ENCODE measurements at places on chromosomes 7 and 10.

DNA sequence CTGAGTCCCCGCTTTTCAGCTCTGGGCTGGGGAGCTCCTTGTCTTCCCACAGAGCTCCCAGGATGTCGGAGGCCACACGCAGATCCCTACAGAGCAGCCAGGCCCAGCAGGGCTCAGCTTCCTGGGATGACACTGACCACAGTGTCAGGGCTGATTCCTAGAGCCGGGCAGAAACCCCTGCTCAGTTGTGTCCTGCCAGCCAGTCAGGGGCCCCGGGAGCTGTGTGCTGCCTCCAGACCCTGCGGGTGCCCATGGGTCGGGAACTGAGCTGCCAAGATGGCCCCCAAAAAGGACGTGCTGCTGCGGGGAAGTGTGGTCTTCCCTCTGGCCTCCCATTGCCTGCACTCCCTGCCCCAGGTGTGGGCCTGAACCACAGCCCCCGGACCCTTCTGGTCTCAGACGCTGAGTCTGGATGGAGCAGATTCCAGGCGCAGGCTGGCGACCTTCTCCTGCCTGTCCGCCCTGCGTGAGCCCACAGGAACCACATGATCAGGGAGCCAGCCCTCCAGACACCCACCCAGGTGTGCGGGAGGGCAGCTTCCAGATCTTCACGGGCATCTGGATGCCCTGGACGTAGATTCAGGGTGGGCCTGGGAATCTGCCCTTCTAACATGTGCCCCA lies 217.4 kb downstream of the MAD1L1 start:
- no peak for DNase-seq

DNA sequence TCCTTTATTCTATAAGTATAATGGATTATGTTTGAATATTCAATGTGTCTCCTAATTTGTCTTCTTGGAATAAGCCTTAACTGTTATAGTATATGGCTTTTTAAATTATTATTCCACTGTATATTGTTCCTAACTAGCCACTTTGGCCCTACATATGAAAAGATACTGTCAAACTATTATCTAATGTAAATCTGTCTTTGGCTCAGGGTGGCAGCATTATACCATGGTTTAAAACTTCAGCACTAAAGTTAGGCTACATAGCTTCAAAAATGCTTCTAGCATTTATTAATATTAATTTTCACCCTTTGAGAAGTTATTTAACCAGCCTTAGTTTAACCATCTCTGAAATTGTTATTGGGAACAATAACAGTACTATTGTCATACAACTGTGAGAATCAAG lies 543.1 kb upstream of the MBL2 start:
- DNase-seq: no peak

DNA sequence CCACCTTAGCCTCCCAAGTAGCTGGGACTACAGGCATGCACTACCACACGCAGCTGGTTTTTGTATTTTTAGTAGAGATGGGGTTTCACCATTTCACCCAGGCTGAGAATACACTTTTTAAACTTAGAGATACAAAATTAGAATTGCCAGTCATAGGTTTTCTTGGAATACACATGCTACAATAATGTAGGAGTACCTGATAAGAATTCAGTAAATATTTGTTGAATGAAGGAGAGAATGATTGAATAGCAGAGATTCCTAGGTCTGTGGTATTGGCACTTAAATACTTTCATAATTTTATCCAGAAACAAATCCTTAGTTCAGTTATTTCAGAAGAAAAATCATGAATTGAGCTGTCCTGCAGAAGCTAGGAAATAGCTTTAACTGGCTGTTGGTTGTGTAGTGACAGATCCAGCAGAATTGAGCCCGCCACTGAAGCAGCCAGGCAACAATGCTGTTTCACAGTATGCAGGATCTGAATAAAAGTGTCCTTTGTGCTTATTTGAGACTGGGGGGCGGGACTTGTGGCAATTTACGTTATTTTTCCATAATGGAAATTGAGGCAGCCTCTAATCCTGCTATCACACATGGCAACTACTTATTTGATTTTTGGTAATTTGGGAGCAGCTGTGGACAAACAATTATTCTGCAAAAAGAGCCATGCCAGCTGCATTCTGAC lies 31.5 kb downstream of the NRF1 start:
- no peak for DNase-seq

- DNase-seq: no peak
Observed at GRCh38 chr7:69912846-69913245, 314.6 kb downstream of the AUTS2 start.

GRCh38 chr10:82801289-82801688 lies 926.3 kb downstream of the NRG3 start:
- no peak for DNase-seq

- DNase-seq: no peak
Observed at GRCh38 chr7:156019308-156019707, 207.0 kb upstream of the SHH start.

DNA sequence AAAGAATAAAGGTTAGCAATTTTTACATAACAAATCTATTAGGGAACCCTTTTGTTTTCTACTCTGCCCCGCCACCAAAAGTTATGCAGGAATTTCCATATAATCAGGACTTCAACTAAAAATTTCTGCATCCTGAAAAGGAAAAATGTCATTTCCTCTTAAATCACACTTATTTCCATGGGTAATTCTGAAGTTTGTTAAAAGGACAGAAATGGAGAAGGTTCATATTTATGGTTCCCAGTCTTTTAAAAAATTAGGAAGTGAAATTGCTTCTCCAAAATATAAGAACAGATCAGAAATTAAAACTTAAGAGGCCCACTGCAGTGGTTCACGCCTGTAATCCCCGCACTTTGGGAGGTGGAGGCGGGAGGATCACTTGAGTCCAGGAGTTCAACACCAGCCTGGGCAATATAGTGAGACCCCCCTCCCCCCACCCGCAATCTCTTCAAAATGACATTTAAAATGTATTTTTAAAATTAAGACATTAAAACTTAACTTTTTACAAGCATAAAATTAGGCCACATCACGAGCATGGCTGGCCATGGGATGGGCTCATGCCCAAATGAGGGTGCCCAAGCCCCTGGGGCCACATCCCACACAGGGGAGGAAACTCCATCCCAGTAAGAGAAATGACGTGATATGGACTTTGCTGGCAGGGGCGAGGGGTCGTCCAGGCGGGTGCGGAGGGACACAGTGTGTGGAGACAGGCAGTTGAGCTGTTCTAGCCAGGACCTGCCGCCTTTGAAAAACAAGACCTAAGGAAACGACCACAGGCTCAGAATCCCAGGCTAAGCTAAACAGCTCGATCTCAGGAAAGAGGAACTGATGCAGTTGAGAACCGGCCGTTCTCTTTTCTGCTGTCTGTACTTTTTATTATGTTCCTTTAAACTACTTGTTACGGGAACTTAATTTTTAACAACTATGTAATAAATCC lies 51.3 kb upstream of the NFE2L3 start:
- no peak for DNase-seq

- no peak for DNase-seq
Observed at GRCh38 chr7:68183176-68183575, 1186.5 kb downstream of the TYW1 start.

GRCh38 chr10:48699011-48699627 lies 14.4 kb downstream of the WDFY4 start:
- no peak for DNase-seq

- DNase-seq: no peak
Observed at GRCh38 chr7:93165447-93165846, 17.3 kb upstream of the SAMD9L start.

- peak; percentile 18 for DNase-seq
Observed at GRCh38 chr10:101215397-101216206, 13.7 kb downstream of the LBX1 start.
